ENCODE measurements at places on chromosomes 6 and 20.

DNA sequence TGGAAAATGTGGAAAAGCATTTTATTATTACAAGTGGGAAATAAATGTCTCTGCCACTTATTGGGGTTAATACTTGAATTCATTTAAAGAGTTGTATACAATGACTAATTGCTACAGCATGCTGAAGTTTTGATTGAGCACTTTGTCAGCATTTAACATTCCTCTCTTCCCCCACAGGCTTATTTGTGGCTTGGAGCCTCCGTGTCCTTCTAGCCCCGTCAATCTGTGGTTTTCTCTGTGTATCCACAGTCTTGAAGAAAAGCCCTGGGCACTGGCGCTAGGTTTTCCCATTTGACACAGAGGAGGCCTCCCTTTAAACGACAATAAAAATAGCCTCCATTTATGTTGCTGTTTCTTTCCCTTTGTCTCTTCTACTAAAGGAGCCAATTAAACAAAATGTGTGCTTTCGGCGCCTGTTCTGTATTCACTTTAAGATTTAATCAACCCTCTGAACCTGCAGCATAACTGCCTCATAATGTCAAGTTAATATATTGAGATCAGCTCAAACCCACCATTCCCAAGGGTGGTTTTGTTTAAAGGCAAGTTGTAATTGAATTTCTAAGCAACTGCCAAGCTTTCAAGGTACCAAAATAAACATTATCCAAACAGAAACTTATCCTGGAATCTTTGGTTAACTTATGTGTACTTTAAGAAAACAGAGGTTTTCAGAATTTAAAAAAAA is 326.6 kb upstream of the RNF24 start:
- no peak for DNase-seq

- no peak for DNase-seq
Observed at GRCh38 chr6:15845492-15845891, 182.7 kb upstream of the DTNBP1 start.

GRCh38 chr6:106334646-106335448 is 9.3 kb upstream of the ATG5 start:
- DNase-seq: peak; percentile 24

DNA sequence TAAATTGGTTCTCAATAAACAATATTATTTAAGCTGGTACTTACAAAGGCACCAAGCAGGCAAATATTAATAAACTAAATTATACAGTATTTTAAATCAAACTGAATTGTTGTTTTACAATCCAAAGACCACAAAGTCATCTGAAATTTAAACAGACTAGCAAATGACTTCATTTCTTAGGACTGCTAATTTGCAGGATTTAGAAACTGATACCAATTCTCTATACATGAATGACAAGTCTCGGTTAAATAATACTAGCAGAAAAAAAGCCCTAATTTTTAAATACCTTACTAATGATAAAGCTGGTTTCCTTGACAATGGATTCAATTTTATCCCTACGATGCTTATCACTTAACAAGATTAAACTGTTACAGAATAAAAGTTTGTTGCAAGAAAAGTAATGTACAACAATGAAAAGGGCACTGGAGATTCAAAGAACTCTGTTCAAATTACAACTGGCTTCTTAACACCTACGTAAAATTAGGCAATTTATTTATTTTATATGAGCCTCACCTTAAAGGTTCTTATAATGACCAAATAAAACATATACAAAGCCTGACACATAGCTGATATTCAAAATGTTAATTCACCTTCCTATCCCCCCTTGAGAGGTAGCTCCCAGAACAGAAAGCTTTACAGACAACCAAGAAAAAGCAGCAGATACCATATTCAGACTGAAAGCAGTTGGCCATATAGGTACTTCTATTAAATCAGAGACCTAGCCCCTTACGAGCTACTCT is 33.1 kb downstream of the HBS1L start:
- DNase-seq: no peak

GRCh38 chr6:134398453-134398852 is 80.5 kb upstream of the SGK1 start:
- no peak for DNase-seq

GRCh38 chr6:27332692-27333641 is 20.9 kb upstream of the POM121L2 start:
- no peak for DNase-seq

GRCh38 chr6:130369831-130370230 is 4.0 kb downstream of the TMEM200A start:
- no peak for DNase-seq

GRCh38 chr6:157092736-157093135 is 230.6 kb downstream of the TMEM242 start:
- DNase-seq: no peak

DNA sequence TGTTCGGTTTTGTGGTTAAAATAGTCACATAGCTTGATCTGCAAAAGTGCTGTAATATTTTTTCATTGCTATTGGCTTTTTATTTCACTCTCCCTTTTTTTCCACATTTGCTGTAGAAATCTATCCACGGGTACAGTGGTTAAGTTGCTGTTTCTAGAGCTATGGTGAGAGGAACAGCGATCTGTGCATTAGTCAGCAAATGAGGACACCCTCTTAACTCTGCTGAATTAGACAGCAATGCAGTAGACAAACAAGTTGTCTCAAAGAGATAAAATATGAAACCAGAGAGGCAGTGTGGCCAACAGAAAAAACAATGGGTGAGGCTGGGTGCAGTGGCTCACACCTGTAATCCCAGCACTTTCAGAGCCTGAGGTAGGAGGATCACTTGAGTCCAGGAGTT is 17.6 kb upstream of the SYNJ2 start:
- no peak for DNase-seq

DNA sequence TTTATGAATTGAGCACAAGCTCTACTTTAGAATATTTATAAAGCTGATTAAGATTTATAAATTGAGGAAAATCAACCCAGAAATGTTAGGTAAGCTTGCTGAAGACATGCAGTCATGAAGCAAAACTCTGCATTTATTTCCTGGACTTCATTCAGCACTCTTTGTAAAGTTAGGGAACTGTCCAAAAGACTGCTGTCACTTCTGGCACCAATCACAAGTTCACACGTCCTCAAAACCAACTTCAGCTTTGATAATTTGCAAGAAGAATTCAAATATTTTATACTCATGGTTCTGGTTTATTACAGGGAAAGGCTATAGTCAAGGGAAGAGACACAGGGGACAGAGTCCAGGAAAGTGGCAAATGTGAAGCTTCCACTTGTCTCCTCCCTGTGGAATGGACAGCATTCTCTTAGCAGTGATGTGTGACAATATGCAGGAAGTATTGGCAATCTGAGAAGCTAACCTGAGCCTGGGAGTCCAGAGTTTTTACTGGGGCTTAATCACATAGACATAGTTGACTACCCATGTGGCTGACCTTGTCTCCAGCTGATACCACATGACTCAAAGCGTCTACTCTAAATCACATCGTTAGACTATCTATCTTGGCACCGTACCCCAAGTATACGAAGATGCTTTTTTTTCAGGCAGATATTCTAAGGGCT is 85.4 kb downstream of the PPP1R14C start:
- no peak for DNase-seq

DNA sequence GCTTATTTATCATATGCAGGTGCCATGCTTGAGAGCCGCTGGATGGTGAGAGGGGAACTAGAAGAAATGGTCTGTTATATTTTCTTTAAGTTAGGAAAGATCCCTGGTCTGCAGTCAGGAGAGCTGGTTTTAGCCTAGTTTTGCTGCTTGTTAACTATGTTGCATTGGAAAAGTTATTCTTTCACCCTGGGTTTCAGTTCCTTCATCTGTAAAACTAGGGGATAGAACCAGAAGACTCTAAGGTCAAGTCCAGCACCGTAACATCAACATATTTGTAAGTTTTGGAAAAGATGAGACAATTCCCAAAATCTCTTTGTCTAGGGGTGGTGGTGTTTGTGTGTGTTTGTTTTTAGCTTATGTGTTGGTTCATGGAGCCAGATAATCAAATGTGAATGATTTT is 304.0 kb downstream of the QKI start:
- DNase-seq: no peak

GRCh38 chr6:117481926-117482239 is 591 bp upstream of the DCBLD1 start:
- DNase-seq: no peak

DNA sequence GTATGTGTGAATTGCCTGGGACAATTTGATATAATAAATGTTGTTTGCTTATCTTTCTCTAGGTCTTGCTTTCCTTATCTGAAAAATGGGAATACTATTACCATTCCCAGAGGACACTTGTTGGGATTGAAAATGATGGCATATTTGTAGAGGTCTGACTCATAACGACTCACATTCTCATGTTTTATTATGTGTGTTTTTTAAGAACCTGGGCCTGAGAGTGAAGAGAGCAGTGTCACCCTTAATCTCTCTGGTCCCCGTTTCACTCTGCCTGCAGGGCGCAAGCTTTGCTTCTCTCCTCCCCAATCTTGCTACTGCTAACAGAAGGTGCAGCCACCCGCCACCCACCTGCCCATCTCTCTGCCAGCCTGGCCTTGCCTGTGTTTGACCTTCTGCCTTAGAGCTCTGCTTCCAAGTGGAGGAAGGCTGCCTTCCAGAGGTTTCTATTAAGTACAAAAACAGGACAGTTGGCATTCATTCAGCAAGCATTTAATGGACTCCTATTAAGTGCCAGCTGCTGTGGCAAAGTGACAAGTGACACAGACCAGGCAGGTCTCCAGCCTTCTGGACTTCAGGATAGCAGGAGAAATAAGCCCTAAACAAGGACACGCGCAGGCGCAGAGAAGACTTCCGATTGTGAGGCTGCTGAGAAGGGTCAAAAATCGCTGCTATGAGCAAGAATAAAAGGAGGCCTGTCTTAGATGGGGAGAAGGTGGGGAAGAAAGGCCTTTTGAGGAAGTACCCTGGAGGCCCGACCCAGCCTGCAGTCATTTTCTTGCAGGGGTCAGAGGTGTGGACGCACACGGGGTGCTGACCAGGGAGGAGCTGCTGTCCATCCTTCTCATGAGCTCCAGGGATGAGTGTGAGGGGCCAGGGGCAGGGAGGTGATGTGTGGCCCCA is 112.5 kb downstream of the JPH2 start:
- no peak for DNase-seq

DNA sequence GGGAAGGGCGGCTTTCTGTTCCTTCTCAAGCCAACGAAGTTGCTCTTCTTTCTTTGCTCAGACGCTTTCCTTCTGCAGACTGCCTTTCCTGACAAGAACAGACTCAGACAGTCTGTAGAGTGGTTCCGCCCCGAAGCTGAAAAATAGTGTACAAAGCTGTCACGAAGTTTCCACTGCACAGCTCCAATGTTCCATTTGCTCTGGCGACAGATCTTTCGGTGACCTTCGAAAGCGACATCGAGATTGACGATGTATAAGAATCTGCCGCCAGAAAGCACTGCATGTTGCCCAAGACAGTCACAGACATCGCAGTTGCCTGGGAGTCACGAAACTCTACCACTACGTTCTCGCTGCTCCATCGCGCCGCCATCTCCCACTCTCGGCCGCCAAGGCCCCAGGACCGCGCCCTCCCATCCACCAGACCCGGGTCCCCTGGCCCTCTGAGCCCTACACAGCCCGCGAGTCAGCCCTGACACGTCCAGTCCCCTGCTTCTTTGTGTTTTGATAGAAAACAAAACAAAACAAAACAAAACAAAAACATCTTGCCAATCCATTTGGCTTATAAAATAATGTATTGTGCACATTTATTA is 42.1 kb upstream of the ZNF184 start:
- no peak for DNase-seq

GRCh38 chr6:73732845-73733675 is 37.1 kb downstream of the CD109 start:
- peak; percentile 45 for DNase-seq

- DNase-seq: no peak
Observed at GRCh38 chr6:104601721-104602120, 258.0 kb downstream of the HACE1 start.

GRCh38 chr6:43636308-43636659 is 644 bp downstream of the MAD2L1BP start:
- DNase-seq: no peak

- DNase-seq: no peak
Observed at GRCh38 chr20:53943522-53944291, 126.7 kb downstream of the BCAS1 start.

- no peak for DNase-seq
Observed at GRCh38 chr6:155272353-155273232, 8.8 kb downstream of the CLDN20 start.

GRCh38 chr20:47764154-47764733 is 21.0 kb downstream of the SULF2 start:
- DNase-seq: no peak

DNA sequence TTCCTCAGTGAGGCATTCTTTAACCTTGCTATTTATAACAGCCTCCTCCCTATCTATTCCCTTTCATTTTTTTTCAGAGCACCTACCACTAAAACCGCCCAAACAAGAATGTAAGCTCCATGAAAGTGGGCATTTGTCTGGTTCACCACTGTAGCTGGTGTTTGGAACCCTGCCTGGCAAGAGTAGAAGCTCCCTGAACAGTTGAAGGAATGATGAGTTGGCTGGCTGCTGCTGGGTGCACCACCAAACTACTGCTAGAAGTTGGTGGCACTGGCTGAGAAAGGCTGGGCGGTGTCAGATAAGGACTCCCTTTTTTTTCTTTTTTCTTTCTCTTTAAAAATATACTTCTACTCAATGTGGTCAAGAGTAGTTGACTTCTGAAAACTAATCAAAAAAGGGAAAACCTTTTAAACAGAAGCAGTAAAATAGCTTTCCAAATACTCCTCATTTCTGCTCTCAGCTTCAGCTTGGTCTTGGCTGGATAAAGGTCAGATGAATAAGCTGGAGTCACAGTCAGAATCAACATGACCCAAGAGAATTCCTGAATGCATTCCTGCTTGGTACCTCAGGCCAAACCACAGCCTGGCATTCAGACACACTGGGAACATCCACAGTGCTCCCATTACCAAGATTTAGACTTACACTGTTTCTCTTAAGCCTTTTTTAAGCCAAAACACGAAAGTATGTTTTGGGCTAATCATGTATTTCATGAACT is 38.0 kb downstream of the RTN4IP1 start:
- no peak for DNase-seq

GRCh38 chr20:17358854-17359253 is 132.0 kb downstream of the PCSK2 start:
- DNase-seq: no peak

DNA sequence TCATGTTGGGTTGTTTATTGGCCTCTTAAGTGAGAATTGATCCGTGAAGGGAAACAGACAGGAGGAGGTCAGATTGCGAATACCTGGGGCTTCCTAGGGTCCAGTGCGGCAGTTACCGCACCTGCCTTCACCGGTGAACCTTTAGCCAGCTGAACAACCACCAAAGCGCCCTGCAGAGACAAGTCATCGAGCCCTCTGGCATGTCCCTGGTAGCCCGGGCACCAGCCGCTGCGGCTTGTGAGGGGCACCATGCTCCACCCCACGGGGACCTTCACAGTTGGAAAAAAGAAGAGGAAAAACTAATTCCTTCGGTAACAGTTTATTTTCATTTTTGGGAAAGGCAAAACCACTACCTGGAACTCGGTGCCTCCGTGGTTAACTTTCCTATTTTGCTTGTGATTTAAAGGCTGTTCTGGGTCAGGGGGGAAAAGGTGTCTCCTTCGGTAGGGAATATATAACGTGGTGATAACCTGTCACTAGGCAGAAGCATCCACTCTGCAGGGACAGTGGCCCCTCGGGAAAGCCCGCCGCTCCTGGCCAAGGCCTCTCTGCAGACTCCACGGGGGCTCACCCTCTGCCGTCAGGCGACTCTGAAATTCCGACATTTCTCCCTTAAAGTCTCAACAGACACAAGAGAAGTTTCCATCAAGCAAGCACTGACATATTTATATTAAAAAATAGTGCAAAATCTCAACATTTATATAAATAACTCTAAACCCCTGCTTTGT is 30.7 kb upstream of the ZBP1 start:
- DNase-seq: no peak
